ENCODE measurements at places on chromosomes 11 and 22.

GRCh38 chr11:102757823-102758549, 22.4 kb downstream of the MMP10 start:
- DNase-seq, result no peak

DNA sequence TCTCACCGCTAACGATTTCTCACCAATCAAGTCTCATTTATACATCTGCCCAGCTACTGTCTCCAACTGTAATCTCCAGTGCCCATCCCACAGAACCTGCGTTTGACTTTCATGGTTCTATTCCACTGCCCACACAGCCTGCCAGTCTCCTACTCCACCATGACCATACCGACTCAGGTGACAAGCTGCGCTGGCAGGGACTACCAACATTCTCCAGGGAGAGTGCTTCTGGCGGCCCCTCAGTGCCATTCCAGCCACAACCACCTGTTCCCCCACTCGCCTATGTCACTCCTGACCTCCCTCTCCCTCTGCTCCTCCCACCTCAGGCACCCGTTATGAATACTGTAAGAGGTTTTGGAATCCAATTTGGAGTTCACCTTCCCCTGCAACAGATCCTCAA, 108.5 kb upstream of the BID start:
- peak; percentile 82 for DNase-seq

GRCh38 chr11:473962-474785, 24.1 kb downstream of the PTDSS2 start:
- DNase-seq, result no peak

GRCh38 chr11:67025750-67026149, 2.8 kb downstream of the SYT12 start:
- DNase-seq, result no peak

GRCh38 chr11:9851366-9851765, 187.5 kb downstream of the SWAP70 start:
- no peak for DNase-seq

Data from gastrocnemius medialis (tissue), 4 donors.